ENCODE measurements at places on chromosomes 6 and 20. TPM values are rescaled to one million over a fixed set of nuclear protein-coding genes. Genes with fewer than 3 reads are reported as not detected.

DNA sequence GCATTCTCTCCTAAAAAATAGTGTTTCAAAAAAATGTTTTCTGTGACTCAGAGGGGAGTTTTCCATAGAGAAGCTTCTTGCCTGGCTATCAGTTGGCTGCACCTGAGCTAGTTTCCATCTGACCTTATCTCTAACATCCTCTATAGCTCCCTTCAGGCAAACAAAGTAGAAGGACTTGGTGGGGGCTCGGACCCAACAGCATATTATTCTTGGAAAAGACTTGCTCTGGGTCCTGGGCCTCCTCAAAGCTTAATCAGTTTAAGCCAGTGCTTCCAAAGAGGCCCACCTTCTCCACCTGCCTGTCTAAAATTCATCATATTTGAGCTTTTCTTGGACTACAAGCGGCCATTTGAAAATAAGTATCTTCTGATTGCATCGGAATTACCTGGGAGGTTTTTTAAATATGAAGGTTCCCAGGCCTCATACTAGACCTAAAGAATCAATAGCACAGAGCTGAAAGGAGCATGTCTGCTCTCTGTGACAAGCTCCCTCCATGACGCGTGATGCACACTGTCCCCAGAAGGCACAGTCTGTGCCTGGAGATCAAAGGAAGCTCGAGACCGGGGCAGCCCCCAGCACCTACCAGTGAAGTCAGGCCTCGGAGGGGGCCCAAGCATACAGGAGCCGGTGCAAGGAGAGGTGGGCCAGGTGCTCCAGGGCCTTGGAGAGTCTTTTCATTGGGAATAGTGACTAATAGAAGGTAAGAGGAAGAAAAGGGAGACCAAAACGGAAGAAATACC lies 80.6 kb upstream of the HIVEP1 start:
- DNase-seq: no peak

The FAM209B gene
- polyA plus RNA-seq: 0.55 TPM

The SPACA1 gene
- not detected for polyA plus RNA-seq

The EFCAB8 gene
- 0.55 TPM for polyA plus RNA-seq

DNA sequence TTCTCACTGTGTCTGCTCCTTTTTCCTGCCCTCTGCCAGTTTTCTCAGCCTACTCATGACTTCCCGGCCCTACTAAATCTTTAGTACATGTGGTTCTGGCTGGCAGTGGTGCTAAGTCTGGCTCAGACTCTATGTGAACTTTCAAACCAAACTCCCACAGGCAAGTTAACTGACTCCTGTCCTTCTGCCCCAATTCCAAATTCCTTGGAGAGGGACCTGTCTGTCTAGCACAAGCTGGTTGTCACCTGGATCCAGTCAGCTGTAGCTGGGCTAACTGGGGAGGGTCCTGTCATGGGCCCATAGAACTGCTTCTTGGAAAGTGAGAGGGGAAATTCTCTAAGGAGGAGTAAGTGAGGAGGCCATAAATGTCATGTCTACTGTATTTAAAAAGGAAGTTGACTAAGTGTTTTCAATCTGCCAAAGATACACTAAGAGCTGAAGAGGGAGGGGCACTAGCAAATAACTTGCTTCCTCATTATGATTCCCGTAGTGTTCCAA lies 240.1 kb downstream of the KCNQ5 start:
- no peak for DNase-seq

The MYCT1 gene
- 17.2 TPM for polyA plus RNA-seq

DNA sequence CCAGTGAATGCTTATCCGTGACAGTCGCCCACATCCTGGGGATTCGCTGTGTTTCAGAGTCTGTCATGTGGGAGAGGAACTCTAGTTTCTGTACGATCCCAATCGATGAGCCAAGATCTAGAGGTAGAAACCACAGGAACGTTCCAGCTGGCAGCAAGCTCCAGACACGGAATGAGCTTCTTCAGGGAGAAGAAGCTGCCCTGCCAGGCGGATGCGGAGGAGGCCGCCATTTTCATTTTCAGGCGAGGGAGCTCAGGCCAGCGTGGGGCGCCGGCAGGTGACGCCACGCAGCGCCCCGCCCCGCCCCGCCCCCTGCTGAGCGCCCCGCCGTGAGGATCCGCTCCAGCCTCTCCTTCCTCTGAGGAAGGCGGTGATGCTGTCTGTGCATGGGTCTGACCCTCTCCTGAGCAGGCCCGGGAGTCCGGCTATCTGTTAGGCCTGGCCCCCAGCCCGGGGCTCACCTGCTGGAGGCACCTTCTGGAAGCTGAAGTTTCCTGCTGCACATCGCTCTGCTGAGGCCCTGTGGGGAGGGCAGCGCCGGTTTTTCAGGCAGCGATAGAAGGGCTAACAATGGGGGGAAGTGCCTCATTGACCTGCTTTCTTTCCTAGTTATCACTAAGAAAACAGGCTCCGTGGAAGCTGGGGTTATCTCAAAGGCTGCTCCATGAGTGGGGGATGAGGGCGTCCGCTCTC lies 147.5 kb downstream of the ERMARD start:
- DNase-seq: no peak

DNA sequence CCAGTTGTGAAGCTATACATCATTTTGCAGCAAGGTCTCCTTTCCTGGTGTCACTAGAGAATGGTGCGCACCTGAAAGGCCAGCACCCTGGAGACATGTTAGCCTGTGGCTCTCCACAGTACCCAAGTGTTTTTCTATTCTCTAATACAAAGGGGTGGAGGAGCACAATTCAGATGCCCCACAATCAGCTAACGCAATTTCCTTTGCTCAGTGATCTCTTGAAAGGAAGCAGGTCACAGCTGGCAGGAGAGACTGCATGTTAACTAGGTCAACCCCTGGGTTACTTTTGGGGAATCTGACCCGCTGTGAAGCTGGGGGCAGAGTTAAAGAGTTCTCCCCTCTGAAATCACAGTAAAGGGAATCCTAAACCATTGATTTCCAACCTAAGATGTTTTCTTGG lies 92.5 kb downstream of the B3GAT2 start:
- no peak for DNase-seq

GRCh38 chr20:2599288-2600006 lies 53.0 kb upstream of the NOP56 start:
- peak; percentile 17 for DNase-seq

DNA sequence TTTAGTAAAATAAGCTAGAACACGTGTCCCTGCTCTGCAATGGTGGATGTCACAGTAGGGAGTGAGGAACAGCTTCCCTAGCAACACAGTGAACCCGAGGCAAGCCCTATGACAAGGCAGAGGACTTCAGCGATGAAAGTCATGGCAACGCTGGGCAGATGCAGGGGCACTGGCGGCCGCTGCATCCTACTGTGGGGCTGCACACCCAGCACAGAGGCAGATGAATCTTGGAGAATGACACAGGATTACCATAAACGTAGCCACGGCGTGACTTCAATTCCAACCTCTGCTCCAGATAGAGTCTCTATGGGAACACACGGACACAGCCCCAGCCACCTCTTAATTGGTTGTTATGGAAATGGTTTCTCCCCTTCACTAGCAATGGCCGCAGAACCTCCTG lies 64.2 kb downstream of the MYLK4 start:
- no peak for DNase-seq

- DNase-seq: no peak
Observed at GRCh38 chr20:49637046-49637637, 69.2 kb upstream of the PTGIS start.

DNA sequence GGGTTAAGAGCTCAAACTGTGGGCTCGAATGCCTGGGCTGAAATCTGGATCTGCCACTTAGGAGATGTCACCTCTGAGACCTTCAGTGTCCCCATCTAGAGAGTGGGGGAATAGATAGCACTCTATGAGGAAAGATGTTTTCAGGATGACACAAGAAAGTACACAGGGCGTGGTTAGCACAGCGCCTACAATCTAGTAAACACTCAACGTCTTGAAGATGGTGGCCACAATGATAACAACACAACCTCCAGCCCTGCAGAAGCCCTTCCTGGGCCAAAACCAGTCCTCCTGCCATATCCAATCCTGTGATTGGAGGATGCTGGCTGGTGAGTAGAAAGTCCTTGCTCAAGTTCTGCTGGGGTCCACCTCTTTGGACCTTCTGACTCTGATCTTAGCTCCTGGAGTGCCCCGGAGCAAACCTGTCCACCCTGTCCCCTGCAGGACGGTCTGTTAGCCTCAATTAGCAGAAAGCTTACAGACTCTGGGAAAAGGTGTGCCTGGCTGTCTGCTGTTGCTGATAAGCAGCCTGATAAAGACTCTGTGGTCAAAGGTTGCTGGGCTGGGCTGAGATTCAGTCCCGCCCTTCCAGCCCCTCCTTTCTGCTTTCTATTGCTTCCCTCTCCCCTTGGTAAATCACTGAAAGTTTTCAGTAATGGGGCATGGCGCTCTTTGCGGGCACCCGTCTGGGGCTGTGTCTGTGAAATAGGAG lies 8.2 kb downstream of the EDN3 start:
- no peak for DNase-seq

The AVP gene
- 0.28 TPM for polyA plus RNA-seq

GRCh38 chr6:17098538-17098937 lies 3.3 kb upstream of the STMND1 start:
- DNase-seq: no peak

GRCh38 chr6:53691252-53691651 lies 25.7 kb upstream of the KLHL31 start:
- no peak for DNase-seq

DNA sequence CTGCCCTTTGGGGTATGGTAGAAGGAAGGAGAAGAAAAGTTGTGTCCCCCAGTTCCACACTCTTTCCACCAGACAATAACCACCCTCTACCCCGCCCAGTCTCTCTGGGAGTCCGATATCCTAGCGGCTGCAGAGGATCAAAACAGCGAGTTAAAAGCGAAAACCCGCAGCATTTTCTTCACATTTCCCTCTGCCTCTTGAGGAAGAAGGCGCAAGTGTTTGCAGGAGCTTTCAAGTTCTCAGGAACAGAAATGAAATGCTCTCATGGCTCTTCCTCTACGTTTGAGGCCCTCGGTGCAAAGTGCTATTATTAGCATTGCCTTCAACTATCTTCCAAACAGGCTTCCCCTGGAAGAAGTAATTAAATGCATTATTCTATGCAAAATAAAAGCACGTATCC lies 52.2 kb upstream of the CCDC167 start:
- no peak for DNase-seq

DNA sequence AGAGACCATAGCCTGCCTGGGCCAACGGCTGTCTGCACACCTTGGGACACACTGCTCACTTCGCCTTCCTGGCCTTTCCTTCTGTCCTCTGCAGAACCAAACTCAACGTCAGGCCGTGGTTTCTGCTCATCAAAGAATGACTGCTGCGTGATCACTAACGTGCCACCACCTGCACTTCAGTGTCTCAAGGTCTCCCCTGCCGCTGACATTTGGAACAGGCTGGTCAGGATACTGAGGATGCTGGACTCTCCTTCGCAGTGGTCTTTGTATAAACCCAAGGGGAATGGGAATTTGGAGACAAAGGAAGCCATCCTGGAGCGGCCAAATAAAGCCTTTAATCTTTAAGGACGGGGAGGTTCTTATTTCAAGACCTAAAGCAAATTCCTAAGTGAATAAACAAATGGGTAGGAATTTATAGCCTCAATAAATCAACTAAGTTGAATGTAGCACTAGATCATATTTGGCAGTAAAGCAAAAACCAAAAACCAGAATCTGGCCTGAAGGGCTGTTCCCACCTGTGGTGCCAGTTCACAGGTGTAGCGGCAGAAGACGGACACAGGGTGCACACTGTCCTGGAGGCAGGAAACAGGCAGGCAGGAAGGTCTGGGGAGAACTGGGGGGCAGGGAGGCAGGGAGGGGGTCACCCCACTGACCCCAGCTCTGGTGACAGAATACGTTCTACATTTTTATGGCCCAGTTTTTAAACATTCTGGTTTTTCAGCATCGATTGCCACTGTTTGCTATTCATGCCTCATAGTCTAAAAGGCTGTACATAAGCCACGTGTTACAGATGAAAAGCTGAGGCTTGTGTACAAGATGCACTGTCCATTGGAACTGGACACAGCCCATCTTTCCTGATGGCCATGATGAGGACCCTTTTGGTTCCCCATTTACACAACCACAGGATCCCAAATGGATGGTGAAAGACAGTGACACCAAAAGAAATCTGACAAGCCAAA lies 36.6 kb downstream of the ABHD12 start:
- no peak for DNase-seq

GRCh38 chr6:18347021-18347577 lies 40.1 kb upstream of the RNF144B start:
- DNase-seq: no peak

DNA sequence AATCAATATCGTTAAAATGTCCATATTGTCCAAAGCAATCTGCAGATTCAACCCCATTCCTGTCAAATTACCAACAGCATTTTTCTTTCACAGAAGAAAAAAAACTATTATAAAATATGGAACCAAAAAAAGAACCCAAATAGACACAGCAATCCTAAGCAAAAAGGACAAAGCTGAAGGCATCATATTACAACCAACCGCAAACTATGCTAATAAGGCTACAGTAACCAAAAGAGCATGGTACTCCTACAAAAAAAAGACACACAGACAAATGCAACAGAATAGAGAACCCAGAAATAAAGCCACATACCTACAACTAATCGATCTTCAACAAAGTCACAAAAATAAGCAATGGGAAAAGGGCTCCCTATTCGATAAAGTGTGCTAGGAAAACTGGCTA lies 49.2 kb downstream of the RNGTT start:
- DNase-seq: no peak

DNA sequence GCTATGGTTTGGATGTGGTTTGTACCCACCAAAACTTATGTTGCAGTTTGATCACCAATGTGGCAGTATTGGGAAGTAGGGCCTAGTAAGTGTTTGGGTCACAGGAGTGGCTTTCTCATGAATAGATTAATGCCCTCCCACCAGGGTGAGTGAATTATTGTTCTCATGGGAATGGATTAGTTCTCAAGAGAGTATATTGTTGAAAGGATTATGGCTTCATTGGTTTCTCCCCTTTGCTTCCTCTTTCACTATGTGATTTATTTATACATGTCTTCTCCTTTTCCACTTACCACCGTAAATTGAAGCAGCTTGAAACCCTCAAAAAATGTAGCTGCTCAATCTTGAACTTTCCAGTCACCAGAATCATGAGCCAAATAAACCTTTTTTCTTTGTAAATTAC lies 10.8 kb downstream of the UFL1 start:
- no peak for DNase-seq

GRCh38 chr6:154593122-154593521 lies 82.6 kb upstream of the CNKSR3 start:
- peak; percentile 54 for DNase-seq

The RAB32 gene
- polyA plus RNA-seq: 25.4 TPM

The MOG gene
- polyA plus RNA-seq: not detected

DNA sequence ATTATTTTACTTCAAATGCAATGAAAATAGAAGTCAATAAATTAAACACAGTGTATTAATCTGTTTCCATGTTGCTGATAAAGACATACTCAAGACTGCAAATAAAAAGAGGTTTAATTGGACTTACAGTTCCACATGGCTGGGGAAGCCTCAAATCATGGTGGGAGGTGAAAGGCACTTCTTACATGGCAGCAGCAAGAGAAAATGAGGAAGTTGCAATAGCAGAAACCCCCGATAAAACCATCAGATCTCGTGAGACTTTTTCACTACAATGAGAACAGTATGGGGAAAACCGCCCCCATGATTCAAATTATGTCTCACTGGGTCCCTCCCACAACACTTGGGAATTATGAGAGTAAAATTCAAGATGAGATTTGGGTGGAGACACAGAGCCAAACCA lies 82.2 kb downstream of the GPR63 start:
- no peak for DNase-seq

The VSTM2L gene
- 0.76 TPM for polyA plus RNA-seq

All from left kidney (tissue), 8 donors.